ENCODE measurements at places on chromosomes 7 and 10.
A peak's percentile ranks its signal among the peaks of the same experiment; 100 is the strongest.

GRCh38 chr10:99374972-99375371 lies 45.8 kb downstream of the CNNM1 start:
- no peak for DNase-seq

DNA sequence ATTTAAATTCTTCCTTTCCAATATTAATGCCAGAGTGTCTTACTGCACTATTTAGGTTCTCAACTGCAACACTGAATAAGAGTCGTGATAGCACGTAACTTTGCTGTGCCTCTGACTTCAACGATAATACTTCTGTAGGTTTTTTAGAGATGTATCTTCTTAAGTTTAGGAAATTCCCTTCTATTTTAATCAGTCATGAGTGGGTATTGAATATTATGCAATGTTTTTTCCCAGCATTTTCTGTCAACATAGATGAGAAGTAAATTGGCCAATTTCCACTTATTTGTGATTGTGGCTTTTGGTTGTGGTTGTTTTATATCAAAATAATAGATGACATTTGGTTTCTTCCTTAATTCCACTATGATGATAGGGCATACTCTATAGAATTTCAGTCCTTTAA lies 6.7 kb upstream of the STK17A start:
- no peak for DNase-seq

- no peak for DNase-seq
These were observed 39.5 kb upstream of the WNT2 start for GRCh38 chr7:117362294-117362888.

DNA sequence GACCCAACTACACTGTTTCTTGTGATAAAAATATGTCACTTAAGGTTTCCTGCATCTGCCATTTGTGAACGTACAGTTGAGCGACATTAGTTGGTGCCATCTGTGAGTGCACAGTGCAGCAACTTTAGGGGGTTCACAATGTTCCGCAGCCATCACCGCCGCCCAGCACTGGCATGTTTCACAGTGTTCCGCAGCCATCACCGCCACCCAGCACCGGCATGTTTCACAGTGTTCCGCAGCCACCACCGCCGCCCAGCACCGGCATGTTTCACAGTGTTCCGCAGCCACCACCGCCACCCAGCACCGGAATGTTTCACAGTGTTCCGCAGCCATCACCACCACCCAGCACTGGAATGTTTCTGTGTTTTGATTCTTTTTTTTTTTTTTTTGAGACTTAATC lies 83.0 kb downstream of the MGMT start:
- DNase-seq, result no peak

GRCh38 chr7:9869566-9869965 lies 1104.1 kb upstream of the PHF14 start:
- DNase-seq, result no peak

DNA sequence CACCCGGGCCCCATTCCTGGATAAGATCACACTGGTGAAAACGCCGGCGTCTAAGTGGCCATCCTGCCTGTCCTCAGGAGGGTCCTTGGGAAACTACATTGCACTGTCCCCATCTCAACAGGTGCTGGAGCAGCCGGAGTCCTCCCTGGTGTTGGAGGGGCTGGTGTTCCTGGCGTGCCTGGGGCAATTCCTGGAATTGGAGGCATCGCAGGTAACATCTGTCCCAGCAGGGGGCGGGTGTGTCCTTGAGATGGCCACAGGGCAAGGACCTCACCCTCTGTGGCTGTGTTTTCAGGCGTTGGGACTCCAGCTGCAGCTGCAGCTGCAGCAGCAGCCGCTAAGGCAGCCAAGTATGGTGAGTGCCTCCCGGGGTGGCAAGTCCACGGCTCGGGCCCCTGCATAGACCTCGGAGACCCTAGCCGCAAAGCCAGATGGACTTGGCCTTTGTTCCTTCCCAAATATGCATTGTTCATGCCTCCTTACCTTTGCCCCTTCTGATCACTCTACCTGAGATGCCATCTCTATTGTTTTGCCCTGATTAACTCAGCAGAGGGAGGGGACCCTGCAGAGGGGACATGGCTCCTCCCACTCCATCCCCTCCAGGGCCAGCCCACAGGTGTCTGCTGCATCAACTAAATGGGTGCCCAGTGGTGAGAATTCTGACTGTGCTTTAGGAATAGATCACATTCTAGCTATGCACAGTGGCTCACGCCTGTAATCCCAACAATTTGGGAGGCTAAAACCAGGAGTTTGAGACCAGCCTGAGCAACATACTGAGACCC lies 23.8 kb downstream of the ELN start:
- no peak for DNase-seq

GRCh38 chr10:104641937-104642657 lies 1.0 kb downstream of the SORCS3 start:
- DNase-seq, result no peak

- no peak for DNase-seq
These were observed 34.1 kb upstream of the GUSB start for GRCh38 chr7:66016131-66016461.

DNA sequence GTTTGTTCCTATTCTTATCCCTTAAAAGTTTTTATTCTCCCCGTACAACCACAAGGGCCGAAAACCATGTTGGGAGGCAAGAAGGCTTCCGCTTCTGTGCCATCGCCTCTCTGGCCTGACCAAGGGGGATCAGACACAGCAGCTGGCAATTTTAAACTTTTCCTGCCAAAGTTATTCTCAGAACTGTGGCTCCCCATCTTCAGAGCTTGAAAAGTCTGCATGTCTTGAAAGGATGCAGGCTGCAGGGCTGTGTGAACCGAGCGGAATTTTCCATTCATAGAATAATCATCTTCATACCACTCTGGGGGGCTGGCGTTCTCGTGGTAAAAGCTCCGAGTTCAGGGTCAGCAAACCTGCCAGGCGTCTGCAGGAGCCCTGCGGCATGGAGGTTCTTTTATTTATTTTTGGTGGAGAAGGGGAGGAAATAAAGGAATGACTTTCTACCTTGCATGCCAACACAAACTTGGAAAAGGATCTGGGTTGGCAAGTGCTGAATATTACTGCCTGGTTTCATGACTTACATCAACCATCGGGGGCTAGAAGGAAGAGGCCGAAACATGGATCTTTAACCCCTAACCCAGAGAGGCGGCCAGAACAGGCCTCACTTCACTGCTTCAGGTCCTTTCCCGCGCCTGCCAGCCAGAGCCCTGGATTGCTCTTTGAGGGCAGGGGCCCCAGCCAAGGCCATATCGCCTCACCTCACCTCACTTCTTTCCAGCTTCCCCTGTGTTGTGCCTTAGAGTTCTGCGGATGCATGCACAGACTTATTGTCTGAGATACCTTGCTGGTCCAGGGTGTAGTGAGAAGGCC lies 3.0 kb upstream of the NANOS1 start:
- no peak for DNase-seq

- DNase-seq, result no peak
These were observed 43.5 kb downstream of the ZWINT start for GRCh38 chr10:56317603-56318002.

- no peak for DNase-seq
These were observed 37.8 kb upstream of the PITRM1 start for GRCh38 chr10:3210251-3210877.

GRCh38 chr10:103602028-103602851 lies 108.7 kb downstream of the NEURL1 start:
- no peak for DNase-seq

GRCh38 chr7:1721047-1721690 lies 51.1 kb downstream of the ELFN1 start:
- no peak for DNase-seq

GRCh38 chr7:106386958-106387357 lies 102.2 kb upstream of the NAMPT start:
- DNase-seq, result no peak

DNA sequence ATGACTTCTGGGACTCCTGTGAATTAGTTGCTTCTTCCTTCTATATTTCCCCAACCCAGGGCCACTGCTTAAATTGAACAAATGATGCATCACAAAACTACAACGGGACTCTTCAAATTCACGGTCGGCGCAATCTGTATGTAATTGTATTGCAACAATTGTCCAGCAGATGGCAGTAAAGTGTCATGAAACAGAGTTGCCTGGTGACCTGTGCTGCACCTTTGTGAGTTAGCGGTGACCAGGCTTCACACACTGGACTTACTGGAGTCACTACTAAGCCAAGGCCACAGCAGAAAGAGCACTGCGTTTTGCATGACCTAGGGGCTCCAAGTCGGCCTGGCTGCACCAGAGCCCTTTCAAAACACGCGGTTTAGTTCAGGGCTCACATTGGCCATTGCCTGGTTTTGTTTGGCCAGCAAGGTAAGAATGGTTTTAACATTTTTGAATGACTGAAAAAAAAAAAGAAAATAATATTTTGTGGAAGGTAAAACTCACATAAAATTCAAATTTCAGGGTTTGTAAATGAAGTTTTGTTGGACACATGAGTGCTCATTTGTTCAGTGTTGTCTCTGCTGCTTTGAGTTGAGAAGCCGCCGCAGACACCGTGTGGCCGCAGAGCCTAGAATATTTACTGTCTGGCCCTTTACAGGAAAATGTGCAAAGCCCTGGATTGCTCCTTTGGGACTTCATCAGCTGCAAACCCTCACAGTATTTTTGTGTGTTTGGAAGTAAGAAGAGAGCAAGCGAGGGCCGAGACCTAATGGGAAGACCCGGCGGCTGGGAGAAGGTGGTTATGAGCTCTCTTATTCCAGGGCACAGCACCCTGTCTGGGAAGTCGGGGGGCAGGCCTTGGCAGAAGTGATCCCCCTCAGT lies 23.2 kb upstream of the ZNF32 start:
- DNase-seq, result peak; percentile 45

GRCh38 chr7:47337531-47337930 lies 244.4 kb downstream of the TNS3 start:
- DNase-seq, result no peak

DNA sequence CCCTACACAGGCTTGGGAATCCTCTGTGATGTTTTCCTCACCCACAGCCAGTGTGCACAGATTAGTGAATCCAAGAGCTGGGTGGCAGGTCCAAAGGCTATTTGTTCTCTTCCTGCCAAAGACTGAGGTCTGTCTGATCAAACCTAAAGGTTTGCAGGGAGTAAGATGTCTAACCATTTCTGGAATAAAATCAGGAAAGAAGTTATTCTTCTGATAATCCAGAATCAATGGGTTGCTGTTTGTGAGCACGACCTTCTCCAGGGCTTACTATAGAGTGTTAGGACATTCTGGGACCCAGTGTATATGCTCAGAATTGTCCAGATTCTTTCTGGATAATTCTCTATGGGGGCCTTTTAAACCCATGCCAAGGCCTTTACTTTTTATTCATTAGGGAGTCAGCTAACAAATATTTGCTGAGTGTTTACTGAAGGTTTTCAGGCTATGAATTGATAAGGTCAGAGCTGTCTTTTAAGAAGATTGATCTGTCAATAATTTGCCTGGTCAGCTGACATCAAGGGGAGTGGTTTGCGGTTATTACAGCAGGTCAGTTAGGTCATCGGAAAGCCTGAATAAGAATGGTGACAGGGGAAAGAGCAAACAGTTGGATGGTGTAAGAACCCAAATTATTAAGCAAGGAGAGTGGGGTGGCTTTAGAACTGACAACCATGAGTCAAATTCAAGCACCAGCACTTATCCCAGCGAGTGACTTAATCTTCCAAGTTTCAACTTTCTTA lies 7.5 kb upstream of the TECTB start:
- no peak for DNase-seq

- no peak for DNase-seq
These were observed 89.7 kb upstream of the RPA3 start for GRCh38 chr7:7808156-7808555.

GRCh38 chr10:68506411-68506810 lies 20.9 kb downstream of the SLC25A16 start:
- no peak for DNase-seq

- no peak for DNase-seq
These were observed 23.4 kb upstream of the VAX1 start for GRCh38 chr10:117161386-117162033.

- DNase-seq, result no peak
These were observed 82.2 kb downstream of the HIPK2 start for GRCh38 chr7:139695588-139695987.

- DNase-seq, result no peak
These were observed 334.7 kb downstream of the ANKRD7 start for GRCh38 chr7:118559207-118559606.

DNA sequence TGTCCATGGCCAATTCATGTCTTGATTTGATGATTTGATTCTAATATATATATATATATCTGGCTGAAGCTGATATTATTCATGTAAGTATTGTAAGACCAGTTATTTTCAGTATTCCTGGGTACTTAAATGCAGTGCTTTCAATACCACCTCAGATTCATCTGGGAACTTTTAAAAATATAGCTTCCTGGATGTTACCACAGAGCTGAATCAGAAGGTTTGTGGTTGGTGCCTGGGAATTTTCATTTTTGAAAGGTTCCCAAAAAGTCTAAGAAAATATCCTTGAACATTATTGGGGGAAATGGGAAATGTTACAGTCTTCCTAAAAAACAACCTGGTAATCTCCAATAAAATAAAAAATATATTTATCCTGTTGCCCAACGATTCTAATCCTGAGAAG lies 10.7 kb upstream of the PPP3CB start:
- no peak for DNase-seq

DNA sequence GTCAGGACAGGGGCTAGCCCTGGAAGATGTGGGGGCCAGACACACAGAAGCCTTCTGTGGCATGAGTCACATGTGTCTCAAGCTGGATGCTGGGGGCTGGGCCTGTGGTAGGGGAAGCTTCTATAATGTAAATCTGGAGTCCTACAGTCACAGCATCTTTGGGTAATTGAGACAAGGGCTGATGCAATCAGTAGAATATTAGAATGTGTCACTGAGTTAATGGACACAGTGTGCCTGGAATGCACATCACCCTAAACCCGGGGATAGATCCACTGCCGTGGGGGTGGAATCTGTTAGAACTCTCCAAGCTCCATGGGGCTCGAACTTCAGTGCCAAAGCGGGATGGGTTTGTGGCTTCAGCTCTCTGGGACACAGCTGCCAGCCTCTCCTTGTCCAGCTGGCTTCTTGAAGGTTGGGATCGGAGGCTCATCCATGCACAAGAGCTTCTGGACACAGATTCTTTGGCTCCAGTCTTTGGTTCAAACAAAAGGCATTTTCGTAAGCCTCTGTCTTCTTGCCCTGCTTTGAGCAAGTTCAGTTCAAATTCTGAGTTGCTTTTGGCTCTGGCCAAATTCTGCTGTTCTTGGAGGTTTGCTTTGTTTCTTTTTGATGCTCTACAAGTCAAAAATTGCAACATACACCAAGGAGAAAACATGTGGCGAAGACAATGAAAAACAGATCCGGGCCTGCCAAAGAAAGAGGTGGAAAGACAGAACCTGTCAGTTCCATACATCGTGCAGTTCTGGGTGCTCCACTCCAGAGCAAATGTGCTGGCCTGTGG lies 194.8 kb upstream of the ZNF32 start:
- no peak for DNase-seq

DNA sequence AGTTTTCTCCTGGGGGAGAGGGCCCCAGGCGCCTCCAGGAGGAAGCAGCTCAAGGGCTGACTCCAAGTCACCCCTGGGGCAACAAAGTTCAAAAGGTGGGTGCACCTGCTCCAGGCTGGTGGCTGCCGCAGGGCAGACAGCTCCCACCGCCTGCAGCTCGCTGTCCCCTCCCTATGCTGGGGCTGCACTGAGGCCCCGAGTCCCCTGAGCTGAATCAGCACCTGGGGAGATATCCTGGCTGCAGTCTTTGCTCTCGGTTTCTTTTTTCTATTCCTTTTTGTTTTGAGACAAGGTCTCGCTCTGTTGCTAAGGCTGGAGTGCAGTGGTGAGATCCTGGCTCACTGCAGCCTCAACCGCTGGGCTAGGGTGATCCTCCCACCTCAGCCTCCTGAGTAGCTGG lies 183.4 kb downstream of the DNAJB6 start:
- no peak for DNase-seq

- no peak for DNase-seq
These were observed 3.3 kb downstream of the SRGN start for GRCh38 chr10:69091143-69091651.

- no peak for DNase-seq
These were observed 304.3 kb upstream of the PITRM1 start for GRCh38 chr10:3476640-3477448.
